Non-pigmented ciliary epithelial cell (primary cell): ENCODE measurements at places on chromosomes 2 and 18.

DNA sequence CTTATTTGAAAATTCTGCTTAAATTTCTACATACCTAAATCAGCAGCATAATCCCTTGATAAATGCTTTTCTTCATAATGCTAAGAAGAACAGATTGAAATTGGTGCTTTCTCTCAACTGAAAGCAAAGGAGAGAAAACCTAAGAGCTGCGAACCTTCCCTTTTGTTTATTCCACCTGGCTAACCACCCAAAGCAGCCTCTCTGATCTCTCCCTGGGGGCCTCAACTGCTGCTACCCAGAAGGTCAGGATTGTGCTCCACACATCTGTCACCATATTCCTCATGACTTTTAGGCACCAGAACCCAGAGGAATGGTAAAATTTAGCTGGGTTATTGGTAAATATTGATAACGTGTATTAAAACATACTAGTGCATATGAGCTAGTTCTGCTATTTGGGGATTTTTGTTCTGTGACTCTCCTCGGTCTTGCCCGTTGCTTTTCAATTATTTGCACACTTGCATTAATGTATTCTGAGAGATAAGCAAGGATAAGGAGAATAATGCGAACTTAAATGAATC is 334.1 kb downstream of the RIT2 start:
- DNase-seq: no peak

DNA sequence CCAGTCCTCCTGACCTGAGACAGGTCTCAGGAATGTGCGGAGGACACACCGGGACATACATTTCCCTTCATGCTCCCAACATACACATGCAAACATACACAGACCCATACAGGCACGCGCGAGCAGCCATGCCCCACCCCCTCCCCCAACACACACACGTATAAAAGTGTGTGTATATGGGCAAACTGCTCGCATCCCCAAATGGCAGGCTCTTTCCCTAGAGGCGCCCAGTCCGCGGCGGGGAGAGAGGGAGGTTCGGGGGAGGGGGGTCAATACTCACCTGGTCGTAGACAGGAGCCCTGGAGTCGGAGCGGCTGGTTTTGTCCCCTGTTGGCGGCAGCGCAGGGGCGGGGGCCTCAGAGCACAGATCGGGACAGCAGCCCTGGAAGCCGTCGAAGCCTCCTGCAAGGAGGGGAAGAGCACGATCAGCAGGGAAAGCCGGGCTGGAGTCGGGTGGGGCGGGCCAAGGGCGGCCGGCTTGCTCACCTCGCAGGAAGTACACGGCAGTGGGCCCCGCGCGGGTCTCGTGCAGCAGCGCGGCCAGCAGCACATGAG is 682 bp downstream of the DUSP2 start:
- DNase-seq: no peak

DNA sequence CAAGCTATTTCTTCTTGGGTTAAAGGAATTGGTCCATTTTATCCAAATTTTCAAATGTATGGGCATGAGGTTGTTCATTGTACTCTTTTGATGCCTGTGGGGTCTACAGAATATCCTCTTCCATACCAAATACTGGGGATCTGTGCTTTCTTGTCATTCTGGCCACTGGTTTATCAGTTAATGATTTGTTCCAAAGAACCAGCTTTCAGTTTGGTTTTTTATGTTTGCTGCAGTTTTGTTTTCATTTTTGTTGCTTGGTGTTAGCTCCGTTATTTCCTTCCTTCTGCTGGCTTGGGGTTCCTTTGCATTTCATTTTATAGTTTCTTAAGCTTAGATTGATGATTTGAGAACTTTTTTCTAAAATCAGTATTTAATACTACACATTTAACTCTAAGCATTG is 45.5 kb downstream of the SLC66A2 start:
- no peak for DNase-seq

- no peak for DNase-seq
Measured at GRCh38 chr2:37414470-37414949, 70.1 kb downstream of the QPCT start.

- DNase-seq: no peak
Measured at GRCh38 chr2:176873403-176873802, 339.2 kb upstream of the HNRNPA3 start.

DNA sequence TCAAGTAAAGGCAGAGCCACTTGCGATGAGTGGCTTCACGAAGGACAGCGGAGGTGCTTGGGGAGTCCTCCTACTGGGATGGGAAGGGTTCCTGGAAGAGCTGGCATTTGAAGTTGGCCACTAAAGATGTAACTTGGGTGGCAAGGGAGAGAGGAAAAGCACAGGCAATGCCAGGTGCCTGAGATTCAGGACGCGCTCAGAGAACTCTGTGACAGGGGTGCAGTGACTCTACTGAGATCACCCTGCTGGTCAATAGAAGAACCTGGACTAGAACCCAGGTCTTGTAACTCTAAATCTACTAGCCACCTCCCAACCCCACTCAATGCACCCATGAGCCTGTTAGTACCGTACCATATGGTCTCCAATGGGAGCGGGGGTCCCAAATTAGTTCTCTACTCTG is 5.4 kb upstream of the GRHL1 start:
- no peak for DNase-seq

DNA sequence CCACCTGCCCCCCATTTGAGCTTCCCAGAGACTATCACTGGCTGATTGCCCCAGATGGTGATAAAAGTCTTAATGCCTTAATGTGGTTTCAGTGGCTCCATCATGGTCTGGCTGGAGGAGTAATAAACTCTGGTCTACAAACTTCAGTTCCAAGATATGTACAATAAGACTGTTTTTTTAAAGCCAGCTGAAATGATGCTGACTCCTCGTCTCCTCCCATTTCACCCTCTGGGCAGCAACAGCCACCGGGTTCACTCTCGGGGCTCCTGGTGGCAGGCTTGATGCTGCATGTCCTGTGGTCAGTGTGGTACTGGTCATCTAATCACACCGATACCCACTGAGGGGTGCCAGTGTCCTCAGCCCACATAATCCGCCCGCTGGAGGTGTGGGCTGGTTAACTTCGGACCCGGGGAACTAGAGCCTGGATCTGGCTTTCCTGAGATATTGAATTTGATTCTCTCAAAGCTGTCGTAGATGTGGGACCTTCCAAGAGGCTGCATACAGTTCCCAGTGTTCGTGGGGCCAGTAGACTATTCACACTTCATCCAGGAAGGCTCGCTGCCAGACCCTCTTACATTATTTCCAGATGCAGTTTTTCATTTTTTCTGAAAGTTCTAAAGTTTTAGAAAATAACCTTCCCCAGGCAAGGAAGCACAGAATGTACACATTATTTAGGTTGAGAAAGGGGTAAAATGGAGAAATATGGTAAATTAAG is 95.3 kb downstream of the GALR1 start:
- DNase-seq: no peak

- DNase-seq: no peak
Measured at GRCh38 chr2:166081131-166081632, 46.6 kb downstream of the SCN1A start.

DNA sequence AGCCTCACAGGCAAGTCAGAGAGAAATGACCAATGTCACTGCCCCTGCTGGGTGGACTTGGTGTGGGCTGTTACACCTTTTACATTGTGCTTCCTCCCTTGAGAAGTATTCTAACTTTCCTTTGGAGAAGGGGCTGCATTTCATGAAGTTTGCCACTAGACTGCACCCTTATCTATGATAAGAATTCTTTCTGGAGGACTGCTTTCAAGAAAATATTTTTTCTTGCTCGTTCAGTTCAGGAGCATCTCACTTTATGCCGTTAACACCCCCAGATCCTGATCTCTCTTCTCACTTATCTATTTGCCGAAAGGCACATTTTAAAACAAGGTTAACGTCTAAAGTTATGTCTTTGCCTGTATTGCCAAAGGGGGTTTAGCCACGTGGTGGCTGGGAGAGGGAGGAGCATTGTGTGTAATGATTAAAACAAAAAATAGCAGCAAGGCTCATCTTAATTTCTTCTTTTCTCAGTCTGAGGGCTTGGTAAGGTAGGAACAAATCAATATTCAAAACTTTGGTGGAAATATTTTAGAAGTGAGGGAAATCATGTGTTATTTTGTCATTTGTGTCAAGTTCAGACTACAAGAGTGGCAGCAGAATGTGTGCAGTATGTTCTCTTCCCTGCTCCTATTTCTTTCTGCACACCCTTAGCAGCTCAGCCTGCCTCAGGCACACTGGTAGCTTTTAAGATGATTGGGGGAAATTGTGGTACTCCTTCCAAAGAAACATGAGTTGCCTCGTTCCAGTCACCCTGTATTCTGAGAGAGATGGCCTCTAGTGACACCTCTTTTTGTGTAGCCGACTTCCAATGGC is 1.6 kb upstream of the IGFBP5 start:
- no peak for DNase-seq

DNA sequence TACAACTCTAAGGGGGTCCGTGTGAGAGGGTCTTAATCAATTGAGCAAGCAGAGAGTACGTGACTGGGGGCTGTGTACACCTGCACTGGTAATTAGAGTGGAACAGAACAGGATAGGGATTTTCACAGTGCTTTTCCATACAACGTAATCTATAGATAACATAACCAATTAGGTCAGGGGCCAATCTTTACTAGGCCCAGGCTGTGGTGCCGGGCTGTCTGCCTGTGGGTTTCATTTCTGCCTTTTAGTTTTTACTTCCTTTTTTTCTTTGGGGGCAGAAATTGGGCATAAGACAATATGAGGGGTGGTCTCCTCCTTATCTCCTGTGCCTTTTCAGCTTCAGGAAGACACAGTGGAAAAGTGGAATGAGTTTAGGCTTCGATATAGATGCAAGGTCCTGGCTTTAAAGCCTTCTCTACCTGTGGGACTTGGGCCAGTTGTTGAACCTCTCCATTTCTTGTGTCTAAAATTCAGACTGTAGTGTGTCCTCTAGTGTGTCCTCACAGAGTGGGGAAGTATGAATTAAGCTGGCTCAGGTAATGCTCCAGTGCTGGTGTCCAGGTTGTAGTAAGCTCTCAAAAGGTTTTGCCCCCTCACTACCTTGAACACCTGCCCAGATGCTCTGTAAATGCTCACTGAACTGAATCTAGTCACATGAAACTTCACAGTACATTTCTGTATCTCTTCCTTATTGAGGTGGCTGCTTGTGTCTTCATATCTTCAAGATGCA is 422.8 kb downstream of the SETBP1 start:
- DNase-seq: no peak

DNA sequence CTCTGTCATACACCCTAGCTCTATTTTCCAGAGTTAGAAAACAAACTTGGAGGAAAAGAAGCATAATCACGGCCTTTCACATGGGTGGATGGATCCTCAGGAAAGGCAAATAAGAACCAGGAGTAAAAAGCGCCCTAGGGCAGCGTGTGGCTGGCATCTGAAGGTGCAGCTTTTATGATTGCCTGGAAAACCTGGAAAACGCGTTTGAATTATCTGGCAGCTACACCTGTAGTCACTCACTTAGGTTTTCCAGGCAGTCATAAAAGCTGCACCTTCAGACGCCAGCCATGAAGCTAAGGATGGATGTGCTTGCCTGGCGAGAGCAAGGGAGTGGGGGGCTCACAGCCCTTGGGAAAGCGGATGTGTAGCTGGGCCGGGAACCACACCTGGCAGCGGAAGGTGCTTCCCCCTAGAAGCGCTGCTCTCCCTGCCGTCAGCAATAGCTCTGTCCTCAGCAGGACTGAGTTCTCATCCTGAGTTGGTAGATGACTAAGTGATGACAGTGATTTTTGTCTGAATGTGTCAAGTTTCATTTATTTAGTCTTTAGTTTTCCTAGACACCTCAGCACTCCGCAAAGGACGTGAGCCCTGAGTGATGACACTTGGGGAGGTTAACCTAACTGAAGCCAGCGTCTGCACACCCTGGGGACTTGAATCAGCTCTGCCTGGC is 82.0 kb downstream of the DCDC2C start:
- DNase-seq: no peak

GRCh38 chr2:168471163-168471475 is 15.0 kb downstream of the CERS6 start:
- DNase-seq: no peak

GRCh38 chr2:75045526-75046050 is 87.1 kb downstream of the POLE4 start:
- DNase-seq: no peak

DNA sequence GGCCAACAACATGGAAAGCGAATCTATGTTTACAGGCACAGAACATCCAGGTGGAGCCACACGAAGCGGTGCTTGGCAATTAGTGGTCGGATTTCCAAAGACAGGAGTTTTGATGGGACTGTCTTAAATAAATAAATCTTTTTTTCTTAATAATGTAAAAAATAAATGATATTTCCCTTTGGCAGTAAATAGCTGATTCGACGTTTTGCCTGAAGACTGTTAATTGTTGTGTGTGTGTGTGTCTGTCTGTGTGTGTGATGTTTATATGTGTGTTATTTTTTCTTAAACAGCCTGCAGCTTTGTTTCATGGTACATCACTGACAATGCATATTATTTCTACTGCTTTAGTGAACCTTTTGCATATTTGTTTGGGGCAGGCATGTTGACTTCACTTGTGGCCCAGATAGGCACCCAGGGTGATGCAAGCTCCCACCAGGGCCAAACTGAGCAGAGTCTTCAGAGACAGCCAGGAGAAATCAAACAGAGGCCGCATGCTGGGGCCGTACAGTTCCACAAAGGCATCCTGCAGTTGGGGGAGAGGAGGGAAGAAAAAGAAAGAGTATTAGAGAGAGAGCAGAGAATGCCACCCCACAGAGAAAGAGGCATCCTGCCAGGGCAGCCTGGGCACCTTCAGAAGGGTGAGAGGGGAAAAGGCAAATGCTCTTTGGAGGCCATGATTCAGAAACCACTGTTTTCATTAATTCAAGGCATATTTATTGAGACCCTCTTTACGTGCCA is 191.2 kb downstream of the BCL2 start:
- no peak for DNase-seq

GRCh38 chr2:230068651-230069055 is at the start of gene SLC16A14:
Gene SLC16A14 (minus strand): TSS chr2:230068924. CDS start chr2:230059352, 9,572 bp downstream.
- no peak for DNase-seq

DNA sequence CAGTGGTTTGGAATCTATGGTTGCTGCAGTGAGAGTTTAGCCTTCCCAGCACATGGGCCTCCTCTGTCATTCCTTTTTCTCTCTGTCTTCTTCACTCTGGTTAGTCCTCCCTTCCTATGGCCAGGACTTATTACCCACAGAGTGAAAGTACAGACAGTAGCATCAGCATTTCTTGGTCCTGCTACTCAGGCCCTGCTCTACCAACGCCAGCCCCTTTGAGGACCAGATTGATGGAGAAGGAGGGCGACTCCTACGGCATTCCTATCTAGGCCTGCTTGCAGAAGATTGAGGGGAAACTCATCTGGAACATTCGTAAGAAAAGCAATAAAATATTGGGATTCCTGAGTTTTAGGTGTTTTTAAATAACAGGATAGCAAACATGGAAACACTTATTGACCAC is 43.5 kb downstream of the BMP10 start:
- no peak for DNase-seq

- DNase-seq: no peak
Measured at GRCh38 chr2:135743860-135744259, 2.2 kb downstream of the UBXN4 start.

DNA sequence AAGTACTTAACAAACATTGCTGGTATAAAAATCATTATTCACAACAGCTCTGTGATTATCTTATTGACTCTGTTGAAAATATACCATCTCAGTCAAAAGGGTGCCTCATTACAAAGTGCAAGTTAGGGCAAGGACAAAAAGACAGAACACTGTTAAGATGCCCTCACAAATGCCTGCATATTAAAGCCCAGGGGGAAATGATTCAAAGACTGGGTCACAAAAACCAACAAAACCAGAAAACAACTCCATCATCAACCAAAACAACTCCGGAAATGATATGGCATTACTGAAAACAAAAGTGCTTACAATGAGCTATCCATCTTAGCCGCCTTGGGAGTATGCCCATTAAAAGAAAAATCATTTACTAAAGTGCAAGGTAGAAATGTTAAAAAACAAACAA is 9.9 kb downstream of the PLA2R1 start:
- no peak for DNase-seq
